Stimulated activated naive CD8-positive, alpha-beta T cell treated with anti-CD3 and anti-CD28 coated beads, Interleukin-15, amount 100 ng/mL, for 72 hours (primary cell): ENCODE measurements at places on chromosomes 7 and 10.

DNA sequence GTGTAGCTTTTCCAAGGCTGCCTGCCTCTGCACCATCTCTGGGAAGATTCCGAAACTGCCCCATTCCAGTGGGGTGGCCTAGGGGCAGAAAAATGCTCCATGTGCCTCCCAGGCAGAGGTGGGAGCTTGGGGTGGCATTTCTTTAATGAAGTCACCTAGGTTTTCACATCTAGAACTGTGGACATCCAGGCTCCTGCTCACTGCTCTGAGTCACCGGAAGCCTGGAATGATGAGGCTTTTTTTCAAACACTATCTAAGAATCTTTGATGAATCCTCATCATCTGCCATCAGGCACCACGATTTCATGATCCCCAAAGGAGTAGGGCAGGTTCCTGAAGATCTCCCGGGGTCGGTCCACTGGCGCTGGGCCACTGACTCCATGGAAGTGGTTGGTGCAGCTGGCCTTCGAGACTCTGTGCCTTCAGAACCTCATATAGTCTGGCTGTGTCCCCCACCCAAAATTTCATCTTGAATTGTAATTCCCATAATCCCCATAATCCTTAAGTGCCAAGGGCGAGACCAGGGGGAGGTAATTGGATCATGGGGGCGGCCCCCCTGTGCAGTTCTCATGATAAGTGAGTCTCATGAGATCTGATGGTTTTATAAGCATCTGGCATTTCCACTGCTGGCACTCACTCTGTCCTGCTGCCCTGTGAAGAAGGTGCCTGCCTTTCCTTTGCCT is 37.1 kb downstream of the MTURN start:
- no peak for DNase-seq

DNA sequence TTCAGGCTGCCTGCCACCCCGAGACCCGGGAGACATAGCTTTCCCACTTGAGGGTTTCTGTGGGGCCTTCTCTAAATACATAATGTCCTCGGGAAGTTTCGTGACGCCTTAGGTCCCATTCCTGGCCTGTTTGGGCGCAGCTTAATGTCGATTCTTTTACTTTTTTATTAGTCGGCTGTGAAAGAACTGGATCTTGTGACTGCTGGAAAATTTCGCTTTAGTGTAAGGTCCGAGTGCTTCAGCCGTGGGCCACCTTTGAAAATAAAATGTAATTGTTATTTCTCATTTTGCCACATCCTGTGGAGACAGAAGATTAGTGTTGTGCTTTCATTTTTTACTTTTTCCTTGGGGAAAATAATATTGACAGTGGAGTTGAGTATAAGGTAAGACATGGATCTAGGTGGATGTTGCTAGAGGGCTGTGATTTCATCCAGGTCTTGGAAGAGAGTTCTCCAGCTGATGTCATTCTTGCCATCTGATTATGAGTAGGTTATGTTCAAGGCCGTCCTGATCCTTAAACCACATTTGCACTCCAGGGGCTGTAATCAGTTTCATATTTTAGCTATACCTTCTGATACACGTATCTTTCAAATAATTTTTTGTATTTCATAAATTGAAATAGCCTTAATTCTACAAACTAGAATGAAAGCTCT is 830 bp downstream of the RAB18 start:
- DNase-seq, result no peak

DNA sequence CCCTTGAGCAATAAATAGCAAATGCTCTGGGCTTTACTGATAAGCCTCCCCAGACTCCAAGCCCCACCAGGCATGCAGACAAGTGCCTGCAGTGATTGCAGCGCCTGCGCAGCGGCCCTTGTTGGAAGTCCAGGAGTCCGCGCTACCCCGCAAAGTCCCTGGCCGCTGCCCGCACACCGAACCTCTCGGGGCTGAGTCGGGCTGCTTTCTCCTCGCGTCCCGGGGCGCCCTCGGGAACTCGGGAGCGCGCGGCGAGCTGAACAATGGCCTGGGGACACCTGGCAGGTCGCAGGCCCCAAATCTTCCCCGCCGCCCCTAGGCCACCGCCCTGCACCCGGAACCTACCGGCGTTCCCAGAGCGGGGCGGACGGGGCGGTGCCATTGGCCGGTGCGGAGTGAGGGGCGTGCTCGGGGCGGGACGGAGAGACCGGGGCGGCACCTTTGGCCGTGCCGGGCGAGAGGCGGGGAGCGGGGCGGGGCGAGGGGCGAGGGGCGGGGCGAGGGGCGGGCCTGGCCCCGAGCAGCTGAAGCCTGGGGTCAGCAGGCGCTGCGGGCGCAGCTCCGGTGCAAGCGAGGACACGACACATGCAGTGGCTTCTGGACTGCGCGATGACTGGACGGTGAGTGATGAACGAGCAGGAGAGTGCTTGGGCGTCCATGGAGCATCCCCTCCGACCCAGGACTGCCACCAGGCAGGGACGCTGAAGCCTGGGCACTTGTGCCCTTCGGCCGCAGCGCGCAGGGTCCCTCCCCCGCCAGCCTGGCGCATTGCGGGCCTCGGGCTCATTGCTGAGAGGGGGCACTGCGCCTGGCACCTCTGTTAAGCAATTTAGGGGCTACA is at the start of gene RASSF4:
TSS of gene RASSF4 (plus strand) at position 556 of the 841 bp plus-strand sequence. CDS start 10,401 bp downstream, outside the sequence.
- DNase-seq, result peak; percentile 89

DNA sequence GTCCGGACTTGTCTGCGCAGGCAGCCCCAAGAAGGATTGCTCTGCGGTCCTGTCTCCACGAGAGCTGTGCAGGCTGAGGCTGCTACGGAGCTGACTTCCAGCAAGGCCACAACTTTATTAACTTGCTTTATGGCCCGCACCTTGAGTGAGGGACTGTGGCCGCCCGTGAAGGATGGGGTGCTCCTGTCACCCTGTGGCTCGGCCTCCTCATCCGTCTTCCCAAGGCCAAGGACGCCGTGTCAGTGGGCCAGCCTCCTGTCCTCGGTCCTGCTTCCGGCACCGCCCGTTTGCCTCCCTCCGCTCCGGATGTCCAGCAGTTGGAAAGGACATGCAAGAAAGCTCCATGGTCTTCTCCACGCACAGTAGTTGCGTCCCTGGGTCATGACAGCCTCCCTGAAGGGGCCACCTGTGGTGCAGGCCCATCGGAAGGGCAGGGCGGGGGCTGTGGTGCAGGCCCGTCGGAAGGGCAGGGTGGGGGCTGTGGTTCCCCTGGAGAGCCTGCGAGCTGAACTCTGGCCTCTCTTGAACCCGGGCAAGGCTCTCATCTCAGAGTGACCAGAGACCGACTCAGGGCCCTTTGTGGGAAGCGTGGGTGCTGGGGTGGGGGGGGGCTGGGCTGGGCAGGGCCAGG is 87.1 kb downstream of the NKX6-2 start:
- no peak for DNase-seq

DNA sequence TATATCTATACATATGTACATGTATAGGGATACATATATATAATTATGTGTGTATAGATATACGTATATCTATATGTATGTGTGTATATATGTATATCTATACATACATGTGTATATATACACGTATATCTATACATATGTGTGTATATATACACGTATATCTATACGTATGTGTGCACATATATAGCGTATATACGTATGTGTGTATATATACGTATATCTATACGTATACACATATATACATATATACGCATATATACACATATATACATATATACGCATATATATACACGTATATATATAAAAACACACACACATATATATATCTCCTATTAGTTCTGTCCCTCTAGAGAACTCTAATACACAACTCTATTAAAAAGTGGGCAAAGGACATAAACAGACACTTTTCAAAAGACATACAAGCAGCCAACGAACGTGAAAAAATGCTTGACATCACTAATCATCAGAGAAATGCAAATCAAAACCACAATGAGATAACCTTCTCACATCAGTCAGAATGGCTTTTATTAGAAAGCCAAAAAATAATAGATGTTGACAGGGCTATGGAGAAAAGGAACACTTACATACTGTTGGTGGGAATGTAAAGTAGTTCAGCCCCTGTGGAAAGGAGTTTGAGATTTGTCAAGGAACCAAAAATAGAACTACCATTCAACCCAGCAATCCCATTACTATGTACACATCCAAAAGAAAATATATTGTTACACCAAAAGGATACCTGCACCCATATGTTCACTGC is 22.0 kb upstream of the TMEM120A start:
- no peak for DNase-seq
